ENCODE measurements at places on chromosomes 4 and X.

DNA sequence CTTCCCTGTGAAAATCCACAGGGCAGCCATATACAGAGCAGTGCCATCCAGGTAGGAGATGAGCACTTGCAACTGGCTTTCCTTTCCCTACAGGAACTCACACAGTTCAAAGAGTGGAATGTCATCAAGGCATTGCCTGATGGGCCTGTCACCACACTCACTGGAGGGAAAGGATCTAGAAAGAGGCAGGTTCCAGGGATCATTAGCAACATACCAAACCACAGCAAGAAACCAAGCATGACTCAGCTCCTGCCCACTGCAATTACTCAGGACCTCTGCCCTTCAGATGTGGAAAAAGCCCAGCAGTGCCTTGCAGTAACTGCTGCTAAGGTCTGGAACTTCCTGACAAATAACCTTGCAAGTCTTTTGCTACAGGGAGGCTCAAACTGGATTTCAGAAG, 101.2 kb downstream of the ZNF674 start:
- DNase-seq: no peak

DNA sequence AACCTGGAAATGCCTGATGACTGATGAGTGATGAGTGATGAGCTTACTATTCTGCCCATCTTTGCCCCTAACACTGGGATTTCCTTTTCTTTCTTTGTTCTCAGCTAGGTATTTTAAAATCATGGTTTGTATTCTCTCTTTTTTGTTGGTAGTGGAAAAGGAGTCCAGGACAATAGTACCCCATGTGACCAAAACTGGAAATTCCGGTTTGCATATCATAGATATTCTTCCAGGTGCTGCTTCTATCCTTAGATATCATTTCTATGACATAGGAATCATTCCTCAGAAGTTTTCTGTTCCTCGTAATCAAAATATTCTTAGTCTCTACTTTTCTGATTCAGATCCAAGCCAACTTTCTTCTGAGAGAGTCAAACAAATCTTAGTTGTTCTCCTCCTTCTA, 320.5 kb upstream of the TET2 start:
- DNase-seq: no peak

- no peak for DNase-seq
Observed at GRCh38 chr4:170109586-170110284, 20.0 kb upstream of the AADAT start.

GRCh38 chr4:52552778-52553177, 106.3 kb downstream of the USP46 start:
- no peak for DNase-seq

- DNase-seq: no peak
Observed at GRCh38 chr4:88078579-88078978, 71.1 kb downstream of the PKD2 start.

DNA sequence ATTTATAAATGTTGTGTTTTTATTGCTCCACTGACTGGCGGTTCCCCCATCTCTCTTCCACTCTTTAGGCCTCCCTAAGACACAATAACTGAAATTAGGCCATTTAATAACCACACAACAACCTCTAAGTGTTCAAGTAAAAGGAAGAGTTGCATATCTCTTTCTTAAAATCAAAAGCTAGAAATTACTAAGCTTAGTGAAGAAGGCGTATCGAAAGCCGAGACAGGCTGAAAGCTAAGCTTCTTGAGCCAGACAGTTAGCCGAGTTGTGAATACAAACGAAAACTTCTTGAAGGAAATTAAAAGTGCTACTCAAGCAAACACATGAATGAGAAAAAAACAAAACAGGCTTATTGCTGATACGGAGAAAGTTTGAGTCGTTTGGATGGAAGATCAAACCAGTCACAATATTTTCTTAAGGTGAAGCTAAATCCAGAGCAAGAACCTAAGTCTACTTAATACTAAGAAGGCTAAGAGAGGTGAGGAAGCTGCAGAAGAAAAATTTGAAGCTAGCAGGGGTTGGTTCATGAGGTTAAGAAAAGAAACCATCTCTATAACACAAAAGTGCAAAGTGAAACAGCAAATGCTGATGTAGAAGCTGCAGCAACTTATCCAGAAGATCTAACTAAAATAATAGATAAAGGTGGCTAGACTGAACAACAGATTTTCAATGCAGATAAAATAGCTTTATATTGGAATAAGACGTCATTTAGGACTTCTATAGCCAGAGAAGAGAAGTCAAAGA, 194.0 kb upstream of the TTC29 start:
- no peak for DNase-seq

GRCh38 chrX:65985922-65986588, 53.8 kb downstream of the VSIG4 start:
- DNase-seq: no peak

- no peak for DNase-seq
Observed at GRCh38 chrX:37594755-37595382, 23.4 kb downstream of the LANCL3 start.

DNA sequence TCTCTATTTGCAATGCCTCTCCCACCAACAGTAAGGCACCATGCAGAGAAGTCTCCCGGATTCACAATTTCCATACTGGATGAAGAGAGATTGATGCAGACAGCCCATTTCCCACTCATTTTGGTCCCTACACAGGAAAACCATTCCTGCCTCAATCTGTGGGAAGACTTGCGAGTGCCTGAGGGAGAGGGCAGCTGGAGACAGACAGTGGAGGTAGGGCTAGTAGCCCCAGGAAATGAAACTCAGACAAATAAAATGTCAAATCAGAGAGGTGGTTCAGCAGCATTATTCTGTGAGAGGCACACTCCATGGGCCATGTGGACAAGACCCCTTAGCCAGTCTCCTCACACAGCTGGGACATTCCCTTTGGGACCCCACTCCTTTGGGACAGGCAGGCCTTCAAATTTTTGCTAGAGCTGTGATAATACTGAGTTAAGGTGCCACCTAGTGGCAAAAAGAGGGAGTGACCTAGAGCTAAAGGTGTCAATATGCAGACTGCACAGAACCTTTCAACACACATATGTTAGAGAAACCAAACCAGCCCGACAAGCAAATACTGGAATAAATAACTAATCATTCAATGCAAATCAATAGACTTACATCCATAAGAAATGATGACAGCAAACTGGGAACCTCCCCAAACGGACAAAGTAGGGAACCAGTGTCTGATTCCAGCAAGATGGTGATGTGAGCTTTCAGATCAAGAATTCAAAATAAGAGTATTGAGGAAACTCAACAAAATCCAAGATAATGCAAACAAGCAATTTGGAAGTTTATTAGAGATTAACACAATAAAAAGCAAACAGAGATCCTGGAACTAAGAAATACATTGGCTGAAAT, 1865.3 kb upstream of the AGA start:
- DNase-seq: no peak

DNA sequence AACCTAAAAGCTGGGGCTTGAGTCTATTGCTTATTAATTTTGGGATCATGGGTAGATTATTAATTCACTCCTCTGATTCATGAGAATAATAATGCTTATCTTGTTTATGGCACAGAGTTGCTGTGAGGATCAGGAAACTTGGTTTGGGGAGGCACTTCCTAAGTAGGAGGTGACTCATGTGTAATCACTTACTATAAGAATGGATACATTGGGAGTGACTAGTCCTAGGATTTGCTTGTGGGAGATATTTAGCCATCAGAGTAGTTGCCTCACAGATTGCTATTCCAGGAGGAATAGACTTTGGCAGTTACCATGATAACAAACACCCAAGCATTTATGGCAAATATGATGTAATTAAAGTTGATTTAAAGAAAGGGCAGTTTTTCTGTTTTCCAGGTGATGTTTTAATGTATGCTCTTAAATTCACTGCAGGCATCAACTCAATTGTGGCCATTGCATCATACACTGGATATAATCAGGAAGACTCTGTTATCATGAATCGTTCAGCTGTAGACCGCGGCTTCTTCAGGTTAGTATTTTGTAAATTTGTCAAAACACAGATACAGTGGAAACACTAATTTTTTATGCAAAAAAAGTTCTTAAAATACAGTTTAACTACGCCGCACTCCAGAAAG, 41.9 kb downstream of the POLR2B start:
- DNase-seq: no peak

Measured in KG1 (cell line).